ENCODE measurements at places on chromosomes 3 and 15.
A peak's percentile ranks its signal among the peaks of the same experiment; 100 is the strongest.

DNA sequence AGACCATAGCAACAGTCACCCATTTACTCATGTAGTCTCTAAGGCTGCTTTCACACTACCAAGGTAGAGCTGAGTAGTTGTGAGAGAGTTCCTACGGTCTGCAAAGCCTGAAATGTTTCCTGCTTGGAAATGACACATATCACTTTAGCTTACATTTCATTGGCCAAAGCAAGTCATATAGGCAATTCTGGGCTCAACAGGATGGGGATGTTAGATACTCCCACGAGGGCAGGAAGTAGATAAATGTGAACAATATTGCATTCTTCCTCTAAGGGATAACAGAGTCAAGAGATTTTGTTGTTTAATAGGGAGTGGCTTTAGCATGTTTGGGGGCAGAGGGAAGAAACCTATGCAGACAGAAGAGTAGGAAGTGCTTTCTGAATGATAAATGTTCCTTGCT, 355.6 kb upstream of the THRB start:
- no peaks in the 10 kb centered on the region for H3K27me3 ChIP-seq
- DNase-seq = no peak
- H3K4me1 ChIP-seq = peaks cover 15% of the 10 kb centered on the region
- no peaks in the 10 kb centered on the region for H3K36me3 ChIP-seq

DNA sequence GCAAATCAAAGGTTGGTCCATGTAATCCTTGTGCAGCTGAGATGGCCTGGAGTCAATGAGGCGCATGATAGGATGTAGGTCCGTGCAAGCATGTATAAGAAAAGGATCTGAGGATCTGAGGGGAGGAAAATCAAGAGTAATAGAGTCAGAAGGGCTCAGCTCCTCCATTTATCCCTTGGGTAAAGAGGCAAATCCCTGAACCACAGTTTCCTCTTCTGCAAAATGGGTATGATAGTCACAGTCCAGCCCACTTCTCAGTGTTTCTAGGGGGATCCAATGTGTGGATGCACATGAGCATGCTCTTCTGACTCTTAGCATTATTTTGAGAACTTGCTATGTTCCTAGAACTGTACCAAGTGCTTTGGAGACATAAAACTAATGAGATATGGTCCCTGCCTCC, 67.9 kb downstream of the BFSP2 start:
- peak overlapping the region; percentile 45 for H3K27ac ChIP-seq
- peaks cover 25% of the 10 kb centered on the region for H3K4me1 ChIP-seq
- H3K4me3 ChIP-seq = no peak overlapping the region
- no peaks in the 10 kb centered on the region for H3K27me3 ChIP-seq

DNA sequence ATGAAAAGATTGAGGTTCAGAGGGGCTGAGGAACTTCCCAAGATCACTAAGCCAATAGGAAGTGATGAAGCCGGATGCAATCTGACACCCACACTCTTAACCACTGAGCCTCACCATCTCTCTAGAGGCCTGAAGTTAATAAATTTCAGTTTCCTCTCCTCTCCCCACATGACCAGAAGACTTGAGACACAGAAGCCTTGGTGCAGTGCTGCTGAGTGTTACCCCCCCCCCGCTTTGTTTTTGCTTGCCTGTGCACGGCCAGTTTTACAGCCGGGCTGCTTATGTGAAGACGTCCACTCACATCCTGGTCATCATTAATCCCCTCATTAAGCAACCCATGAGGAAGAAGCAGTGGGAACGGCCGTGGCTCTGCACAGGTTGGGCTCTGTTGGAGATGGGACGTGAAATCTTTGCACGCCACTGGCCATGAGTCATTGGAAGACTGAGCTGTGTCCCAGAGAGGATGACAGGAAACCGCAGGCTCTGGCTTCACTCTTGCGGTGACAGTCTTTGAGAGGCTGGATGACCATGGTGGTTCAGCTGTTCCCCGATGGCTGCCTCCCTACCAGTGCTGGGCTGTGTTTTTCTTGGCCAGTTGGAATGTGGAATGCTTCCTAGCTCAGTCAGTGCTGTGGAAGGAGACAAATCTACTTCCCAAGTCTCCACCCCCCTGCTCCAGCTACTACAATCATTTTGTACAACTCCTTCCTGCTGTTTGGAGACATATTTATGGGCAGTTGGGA, 232.6 kb upstream of the LRTM1 start:
- peak overlapping the region; percentile 32 for H3K4me3 ChIP-seq
- no peaks in the 10 kb centered on the region for H3K27me3 ChIP-seq
- peaks cover 30% of the 10 kb centered on the region for H3K4me1 ChIP-seq
- peak; percentile 86 for DNase-seq

GRCh38 chr15:98903377-98904018, 104.1 kb downstream of the PGPEP1L start:
- H3K36me3 ChIP-seq = peaks cover 14% of the 10 kb centered on the region
- peak overlapping the region; percentile 98 for H3K27ac ChIP-seq
- no peaks in the 10 kb centered on the region for H3K27me3 ChIP-seq
- H3K4me1 ChIP-seq = peaks cover 93% of the 10 kb centered on the region
- H3K4me3 ChIP-seq = peak overlapping the region; percentile 56

GRCh38 chr3:191631496-191631895, 170.5 kb downstream of the PYDC2 start:
- no peaks in the 10 kb centered on the region for H3K4me1 ChIP-seq
- no peak for DNase-seq
- no peak overlapping the region for H3K4me3 ChIP-seq
- no peak overlapping the region for H3K27ac ChIP-seq
- H3K36me3 ChIP-seq = no peaks in the 10 kb centered on the region

DNA sequence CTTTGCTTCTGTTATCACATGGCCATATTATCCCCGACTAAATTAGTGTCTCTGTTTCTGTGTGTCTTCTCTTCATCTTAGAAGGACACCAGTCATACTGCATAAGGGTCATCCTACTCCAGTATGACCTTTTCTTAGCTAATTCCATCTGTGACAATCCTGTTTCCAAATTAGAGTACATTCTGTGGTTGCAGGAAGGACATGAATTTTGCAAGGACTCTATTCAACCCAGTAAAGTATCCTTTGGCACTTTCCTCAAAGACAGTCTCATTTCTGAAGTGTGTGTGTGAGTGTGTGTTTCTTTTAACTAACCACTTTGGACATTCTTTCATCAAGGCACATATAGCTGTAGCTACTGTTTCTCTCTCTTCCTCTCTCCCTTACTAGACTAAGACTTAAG, 15.2 kb upstream of the MME start:
- H3K27me3 ChIP-seq = no peaks in the 10 kb centered on the region
- H3K4me1 ChIP-seq = peaks cover 20% of the 10 kb centered on the region
- H3K27ac ChIP-seq = no peak overlapping the region
- H3K4me3 ChIP-seq = no peak overlapping the region

DNA sequence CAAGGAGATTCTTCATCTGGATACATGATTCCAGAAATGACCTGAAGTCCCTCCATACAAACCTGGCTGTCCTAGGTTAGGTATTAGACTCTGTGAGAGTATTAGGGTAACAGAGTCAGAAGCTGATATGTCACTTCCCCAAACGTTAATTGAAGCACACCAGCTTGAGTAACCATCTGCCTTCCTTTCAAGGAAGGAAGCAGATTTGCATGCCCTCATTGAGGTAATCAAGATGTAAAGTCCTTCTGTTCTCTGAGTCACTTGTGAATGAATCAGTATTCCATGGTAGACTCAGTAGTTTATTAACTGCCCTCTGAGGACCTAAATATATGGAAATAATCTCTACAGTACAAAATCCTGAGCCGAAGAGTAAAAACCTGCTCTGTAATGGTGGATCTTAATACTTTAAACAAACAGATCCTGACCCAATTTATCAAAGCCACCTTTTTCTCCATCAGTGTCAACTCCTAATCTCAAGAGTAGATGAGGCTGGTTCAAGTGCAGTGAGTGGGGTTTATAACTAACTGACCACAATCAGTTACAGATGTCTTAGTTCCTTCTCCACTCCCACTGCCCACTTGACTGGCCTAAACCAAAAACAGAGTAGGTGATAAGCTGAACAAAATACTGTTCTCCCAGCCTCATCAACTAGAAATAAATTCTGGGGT, 246.2 kb upstream of the CHRM5 start:
- H3K36me3 ChIP-seq = no peaks in the 10 kb centered on the region
- no peaks in the 10 kb centered on the region for H3K27me3 ChIP-seq

DNA sequence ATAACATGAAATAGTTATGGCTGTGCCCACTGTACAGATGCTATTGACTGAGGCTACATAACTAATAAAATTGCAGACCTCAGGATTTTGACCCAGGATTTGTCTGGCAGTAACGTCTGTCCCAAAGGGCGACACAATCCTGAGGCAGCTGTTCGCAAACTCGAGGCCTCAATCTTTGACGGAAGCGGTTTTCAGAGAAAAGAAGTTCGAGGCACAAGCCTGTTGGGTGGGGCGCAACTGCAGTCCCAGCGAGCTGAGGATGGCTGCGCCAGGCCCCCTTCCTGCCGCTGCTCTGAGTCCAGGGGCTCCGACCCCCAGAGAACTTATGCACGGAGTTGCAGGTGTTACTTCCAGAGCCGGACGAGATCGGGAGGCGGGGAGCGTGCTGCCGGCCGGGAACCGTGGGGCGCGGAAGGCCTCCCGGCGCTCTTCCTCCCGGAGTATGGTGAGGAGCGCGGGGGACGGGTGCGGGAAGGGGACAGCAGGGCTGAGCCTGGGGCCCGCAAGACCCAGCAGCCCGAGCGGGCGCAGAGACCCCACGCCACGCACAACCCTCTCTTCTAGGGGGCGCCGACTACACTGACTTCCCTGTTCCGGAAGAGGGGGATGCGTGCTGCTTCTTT, at the start of gene PARP15:
Gene PARP15, plus strand, starts transcription at position 242 of the 623 bp plus-strand sequence. Its CDS starts 18 bp downstream, at position 260.
- H3K36me3 ChIP-seq = peaks cover 10% of the 10 kb centered on the region
- peaks cover 4% of the 10 kb centered on the region for H3K27me3 ChIP-seq
- H3K4me1 ChIP-seq = peaks cover 17% of the 10 kb centered on the region
- DNase-seq = no peak
- H3K27ac ChIP-seq = no peak within 1 kb of the TSS

GRCh38 chr3:161890147-161890625, 393.6 kb downstream of the OTOL1 start:
- H3K4me3 ChIP-seq = no peak overlapping the region
- H3K36me3 ChIP-seq = no peaks in the 10 kb centered on the region
- peaks cover 29% of the 10 kb centered on the region for H3K4me1 ChIP-seq
- no peak for DNase-seq
- H3K27me3 ChIP-seq = no peaks in the 10 kb centered on the region
- H3K27ac ChIP-seq = peak overlapping the region; percentile 25

DNA sequence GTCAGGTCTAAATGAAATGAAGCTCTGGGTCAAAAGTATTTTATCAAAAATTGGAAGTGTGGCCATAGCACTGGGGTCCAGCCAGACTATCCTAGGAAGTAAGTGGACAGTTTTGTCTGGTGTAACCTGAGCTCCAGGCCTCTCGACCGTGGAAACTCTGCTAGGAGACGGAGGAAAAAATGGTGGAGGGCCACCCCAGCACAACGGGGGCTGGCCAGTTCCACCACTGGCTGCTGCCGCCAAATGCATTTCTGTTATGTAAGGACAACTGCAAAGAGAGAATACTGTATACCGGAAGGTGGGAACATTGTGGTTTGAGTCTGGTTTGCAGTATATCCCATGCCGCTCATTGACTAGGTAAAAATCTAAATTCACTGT, 235.7 kb downstream of the GREM1 start:
- no peaks in the 10 kb centered on the region for H3K27me3 ChIP-seq
- H3K27ac ChIP-seq = peak overlapping the region; percentile 81
- no peak overlapping the region for H3K4me3 ChIP-seq
- H3K36me3 ChIP-seq = peaks cover 2% of the 10 kb centered on the region
- H3K4me1 ChIP-seq = peaks cover 61% of the 10 kb centered on the region
- no peak for DNase-seq

DNA sequence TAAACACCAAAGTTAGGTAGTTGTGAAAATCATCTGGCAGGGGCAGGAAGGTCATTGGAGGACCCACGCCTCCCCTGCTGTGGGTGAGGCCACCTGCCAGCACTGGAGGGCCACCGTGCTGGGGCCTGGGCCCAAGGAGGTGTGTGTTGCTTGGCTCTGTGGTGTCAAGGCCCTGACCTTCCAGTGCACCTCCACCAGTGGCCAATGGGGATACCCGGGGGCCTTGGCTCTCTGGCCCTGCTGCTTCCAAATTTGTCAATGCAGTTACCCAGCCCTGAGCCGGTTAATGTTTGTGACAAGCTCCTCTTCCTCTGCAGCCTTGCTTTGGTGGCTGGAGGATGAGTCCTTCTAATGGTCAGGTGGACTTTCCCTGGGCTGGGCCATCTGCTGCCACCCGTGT, 150.2 kb downstream of the KLF13 start:
- peaks cover 17% of the 10 kb centered on the region for H3K4me1 ChIP-seq
- H3K27ac ChIP-seq = no peak overlapping the region
- H3K36me3 ChIP-seq = no peaks in the 10 kb centered on the region
- peaks cover 20% of the 10 kb centered on the region for H3K27me3 ChIP-seq
- no peak overlapping the region for H3K4me3 ChIP-seq

DNA sequence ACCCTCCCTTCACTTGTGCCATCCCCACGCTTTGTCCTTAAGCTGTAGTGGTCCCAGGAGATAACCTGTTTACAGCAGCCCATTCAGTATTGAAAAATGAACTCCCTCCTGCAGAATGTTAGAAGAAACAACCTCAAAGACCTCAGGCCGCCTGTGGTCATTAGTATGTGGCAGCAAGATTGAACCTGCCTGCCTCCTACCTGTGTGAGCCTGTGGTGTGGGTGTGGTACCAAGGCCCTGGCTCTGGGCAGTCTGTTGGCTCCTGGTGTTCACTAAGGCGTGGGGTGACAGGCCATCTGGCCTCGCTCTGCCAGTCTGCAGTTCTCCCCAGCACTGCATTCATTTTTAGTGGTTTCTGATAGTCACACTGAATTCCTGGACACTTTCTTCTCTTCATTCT, 21.0 kb downstream of the LSM3 start:
- no peak overlapping the region for H3K4me3 ChIP-seq
- DNase-seq = no peak
- H3K4me1 ChIP-seq = peaks cover 56% of the 10 kb centered on the region
- no peaks in the 10 kb centered on the region for H3K27me3 ChIP-seq
- H3K36me3 ChIP-seq = peaks cover 21% of the 10 kb centered on the region

GRCh38 chr15:74397239-74398068, 30.0 kb upstream of the CYP11A1 start:
- H3K4me1 ChIP-seq = peaks cover 7% of the 10 kb centered on the region
- no peak for DNase-seq
- H3K4me3 ChIP-seq = no peak overlapping the region
